Renal cortex interstitium (tissue), 15 donors: ENCODE measurements at places on chromosomes 7 and 10. TPM values are rescaled to one million over a fixed set of nuclear protein-coding genes. Genes with fewer than 3 reads are reported as not detected.

DNA sequence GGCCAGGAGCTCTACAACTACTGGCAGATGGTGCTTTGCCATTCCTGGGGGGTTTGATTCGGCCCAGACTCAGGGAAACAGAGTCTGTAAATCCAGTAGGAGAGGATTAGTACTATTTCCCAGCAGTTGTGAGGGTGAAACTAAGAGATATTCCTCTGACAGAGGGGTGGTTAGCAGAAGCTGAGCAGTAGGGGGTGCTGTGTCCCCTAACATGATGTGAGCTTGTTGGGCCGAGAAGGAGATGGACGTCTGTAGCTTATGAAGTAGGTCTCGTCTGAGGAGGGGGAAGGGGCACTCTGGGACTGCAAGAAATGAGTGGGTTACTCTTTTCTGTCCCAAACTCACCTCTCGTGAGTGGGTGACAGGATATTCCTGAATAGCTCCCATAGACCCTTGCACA, 179.2 kb upstream of the MBL2 start:
- peak; percentile 45 for DNase-seq

- no peak for DNase-seq
Measured at GRCh38 chr7:158910254-158911053, 54.1 kb downstream of the DYNC2I1 start.

DNA sequence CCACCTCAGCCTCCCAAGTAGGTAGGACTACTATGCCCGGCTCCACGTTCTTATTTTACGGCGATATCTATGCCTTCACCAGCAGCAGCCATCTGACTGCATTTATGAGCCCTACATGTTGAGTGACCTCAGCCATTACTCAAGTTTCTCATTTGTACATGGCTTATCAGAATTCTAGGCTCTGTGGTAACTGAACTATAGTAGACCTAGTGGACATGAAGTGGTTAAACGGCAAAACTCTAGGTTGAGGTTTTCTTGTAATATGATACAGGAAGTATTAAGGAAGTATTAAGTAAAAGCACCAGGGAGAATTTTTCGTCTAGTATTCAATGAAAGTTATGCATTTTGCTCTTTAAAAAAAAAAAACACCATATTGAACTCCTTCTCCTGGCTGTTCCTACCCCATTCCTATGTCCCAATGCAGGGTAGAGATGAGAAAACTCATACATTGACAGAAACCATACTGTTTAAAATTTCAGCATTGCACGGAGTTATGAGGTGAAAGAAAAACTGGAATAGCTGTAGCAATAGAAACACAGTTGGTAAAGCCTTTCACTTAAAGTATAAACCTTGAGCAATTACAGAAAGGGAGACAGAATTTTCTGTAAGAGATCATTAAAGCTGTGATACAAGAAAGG, 39.8 kb upstream of the EPC1 start:
- no peak for DNase-seq

Gene CACNB2
- polyA plus RNA-seq = 8.4 TPM

DNA sequence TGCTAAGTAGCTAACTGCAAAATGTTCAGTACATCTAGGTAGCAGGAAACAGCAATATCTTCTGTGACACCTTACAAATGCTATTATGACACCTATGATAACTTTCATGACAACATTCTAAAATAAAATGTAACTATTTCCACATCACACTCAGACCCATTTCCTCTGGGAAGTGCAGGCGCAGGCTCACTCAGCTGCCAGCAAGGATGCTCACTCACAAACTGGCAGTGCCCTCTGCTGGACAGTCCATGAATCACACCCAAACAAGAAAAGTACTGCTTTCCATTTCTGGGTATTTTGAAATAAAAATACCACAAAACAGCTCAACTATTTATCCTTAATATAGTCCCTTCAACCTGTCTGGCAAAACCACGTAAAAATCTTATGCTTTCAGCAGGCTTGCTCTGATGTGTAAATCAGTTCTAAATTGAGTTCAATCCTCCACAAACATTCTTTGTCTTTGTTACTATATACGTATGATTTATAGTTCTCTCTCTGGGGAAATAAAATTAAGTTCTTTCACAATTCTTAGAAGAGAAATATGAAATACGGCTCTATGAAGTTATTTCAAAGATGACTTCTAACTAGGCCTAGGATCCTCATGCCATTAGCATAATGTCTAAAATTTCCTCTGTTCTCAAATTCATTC, 176.6 kb downstream of the PARD3 start:
- peak; percentile 74 for DNase-seq

GRCh38 chr7:92634205-92634604, 44.0 kb upstream of the FAM133B start:
- DNase-seq = no peak

- no peak for DNase-seq
Measured at GRCh38 chr10:10589540-10590303, 427.9 kb upstream of the CELF2 start.

Gene PTPN20
- polyA plus RNA-seq = 6.1 TPM

DNA sequence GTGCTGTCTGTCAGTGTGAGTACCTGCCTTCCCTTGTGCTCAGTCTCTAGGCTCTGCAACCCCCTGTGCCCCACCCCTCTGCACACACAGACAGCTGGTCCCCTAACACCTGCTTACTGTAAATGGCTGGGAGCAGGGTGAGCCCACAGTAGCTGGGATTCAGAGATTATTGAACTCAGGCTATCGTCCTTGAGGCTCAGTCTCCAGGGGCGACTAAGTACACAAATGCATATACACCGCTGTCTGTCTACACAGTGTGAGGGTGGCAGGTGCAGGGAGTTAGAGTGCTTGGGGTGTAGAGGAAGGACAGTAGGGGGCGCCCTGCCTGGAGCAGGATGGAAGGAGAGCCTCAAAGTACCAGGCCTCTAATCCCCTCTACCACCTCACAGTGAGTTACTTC, 12.9 kb downstream of the UPP1 start:
- DNase-seq = no peak

DNA sequence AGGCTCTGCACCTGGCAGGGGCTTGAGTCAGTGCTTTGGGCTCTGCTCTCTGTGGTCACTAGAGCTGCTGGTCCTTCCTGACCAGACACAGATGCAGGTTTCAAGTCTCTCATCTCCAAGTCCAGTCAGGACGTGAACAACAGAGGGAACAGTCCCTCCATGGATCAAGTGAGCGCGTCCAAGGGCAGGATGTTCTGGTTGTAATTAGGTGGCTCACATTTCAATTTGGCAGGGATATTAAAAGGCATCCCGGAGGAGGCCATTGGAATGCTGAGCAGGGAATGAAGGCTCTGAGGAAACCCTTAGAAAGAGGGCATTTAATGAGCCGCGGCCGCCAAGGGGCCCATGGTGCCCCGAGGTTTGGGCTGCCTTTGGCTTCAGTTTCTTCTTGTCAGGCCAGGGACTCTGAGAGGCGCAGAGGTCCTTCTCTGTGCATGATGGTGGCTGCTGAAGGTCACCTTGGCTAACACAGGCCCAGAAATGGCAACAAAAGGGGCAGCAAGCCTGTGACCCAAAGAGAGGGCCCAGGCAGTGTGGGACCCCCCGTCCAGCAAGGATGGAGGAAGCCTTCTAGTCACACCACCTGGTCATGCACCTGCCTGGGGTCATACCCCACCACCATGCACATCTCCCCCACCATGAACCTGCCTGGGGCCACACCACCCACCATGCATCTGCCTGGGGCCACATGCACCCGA, 30.7 kb upstream of the INPP5A start:
- DNase-seq = no peak

GRCh38 chr7:133830081-133830480, 297.1 kb upstream of the LRGUK start:
- DNase-seq = no peak

Gene SPDYE2B
- 7.6 TPM for polyA plus RNA-seq

DNA sequence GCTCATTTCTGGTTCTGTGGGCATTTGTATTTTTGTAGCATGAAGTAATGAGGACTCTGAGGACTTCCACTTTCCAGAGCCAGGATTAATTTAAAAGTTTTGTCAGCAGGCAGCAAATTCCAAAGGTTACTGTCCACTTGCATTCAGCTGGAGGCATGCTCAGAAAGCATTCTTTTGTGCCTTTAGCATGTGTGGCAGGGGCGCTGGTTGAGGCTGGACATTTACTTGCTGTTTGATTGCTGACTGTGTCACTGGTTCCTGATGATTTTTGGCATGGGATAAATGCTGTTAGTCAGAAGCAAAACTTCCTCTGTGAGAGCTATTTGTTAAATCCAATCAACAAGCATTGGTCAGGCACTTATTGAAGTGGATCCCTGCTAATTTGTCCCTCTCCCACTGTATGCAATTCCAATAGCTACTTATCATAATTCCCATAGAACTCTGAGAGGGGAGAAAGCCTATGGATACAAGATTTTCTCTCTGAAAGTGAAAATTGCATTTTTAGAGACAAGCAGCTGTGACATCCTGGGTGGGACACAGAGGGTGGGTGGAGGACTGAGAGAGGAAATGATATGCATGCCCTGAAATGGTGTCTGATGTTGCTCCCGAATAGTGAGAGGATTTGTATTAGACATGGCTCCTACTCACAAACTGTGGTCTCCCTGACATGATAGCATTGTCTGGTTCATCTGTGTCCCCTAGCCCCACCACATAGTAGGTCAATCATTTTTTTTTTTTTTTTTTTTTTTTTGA, 161.2 kb upstream of the WDR11 start:
- DNase-seq = no peak

DNA sequence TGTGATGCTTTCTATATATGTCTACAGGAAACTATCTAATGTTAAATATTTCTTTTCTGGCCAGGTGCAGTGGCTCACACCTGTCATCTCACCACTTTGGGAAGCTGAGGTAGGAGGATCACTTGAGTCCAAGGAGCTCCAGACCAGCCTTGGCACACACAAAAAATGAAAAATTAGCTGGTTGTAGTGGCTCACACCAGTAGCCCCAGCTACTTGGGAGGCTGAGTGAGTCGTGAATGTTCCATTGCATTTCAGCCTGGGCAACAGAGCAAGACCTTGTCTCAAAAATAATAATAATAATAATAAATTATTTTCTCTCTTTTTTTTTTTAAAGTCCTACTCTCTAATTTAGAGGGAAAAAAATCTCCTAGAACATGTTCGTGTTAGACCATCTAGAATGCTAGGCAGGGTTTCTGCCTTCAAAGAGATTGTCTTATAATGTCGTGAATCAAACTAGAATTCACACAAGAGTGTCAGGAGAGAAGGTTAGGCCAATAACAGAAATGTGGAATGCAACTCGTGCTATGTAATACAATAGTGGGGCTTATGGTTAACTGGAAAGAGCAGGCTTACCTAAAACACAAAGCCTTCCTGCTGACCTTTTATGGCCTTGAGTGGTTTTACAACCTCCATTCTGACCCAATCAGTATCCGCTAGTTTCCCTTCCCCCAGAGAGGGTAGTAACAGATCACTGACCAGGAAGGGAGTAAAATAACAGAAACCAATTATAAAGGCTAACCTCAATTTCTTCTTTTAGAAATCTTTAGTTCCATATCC, 46.3 kb downstream of the MYOF start:
- no peak for DNase-seq

- DNase-seq = no peak
Measured at GRCh38 chr7:12423997-12424745, 20.5 kb upstream of the VWDE start.

Gene LAMB4
- 1.5 TPM for polyA plus RNA-seq

DNA sequence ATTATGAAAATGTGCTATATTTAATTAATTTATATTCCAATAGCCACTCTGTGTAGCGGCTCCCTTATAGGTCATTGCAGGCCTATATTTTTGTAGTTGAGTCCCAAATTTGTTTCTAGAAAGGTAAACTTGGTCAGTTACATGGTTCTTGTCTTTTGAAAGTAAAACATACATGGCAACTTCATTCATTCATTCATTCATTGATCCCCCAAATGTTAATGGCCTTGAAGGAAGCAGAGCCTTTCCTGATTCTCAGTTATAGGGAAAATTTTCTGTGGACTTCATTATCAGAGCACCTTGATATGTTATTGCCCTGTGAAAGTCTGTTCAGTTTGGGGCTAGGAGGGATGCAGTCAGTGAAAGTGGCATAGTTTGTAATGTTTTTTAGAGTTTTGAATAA, 2.9 kb downstream of the BLVRA start:
- DNase-seq = no peak

Gene GPR26
- polyA plus RNA-seq = 0.03 TPM

DNA sequence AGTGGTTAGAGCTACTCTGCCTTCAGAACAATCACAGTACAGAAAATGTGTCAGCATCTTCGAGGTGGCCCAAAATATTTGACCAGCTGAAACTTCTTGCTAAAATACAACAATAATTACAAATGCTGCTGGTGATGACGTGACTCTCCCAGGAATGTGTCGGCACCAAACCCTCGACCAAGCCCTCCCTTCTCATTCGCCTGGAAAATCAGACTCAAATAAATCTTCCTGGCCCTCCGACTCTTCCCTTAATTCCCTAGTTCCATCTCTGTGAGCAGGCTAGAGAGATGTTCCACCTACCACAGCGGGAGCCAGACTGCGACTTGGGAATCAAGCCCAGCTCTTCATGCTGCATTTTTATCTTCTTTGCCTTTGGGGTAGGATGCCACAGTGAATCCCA, 4.1 kb downstream of the PRSS2 start:
- DNase-seq = no peak

DNA sequence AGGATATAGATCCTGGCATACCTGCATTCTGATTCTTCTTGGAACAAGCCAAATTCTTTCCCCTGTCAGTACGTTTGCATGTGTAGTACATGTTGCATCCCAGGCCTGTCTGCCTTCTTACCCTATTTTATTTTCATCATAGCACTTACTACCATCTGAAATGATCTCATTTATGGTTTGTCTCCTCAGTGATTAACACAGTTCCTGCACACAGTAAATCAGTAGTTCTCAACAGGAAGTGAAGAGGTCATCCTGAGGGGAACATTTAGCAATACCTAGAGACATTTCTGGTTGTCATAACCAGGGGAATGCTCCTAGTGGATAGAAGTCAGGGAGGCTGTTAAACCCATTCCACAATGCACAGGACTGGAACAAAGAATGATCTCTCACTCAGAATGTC, 38.2 kb upstream of the SLC26A4 start:
- DNase-seq = no peak

Gene TMEM176B
- 76.2 TPM for polyA plus RNA-seq

Gene TFEC
- polyA plus RNA-seq = 37.6 TPM

Gene SPDYE5
- polyA plus RNA-seq = 2.5 TPM

DNA sequence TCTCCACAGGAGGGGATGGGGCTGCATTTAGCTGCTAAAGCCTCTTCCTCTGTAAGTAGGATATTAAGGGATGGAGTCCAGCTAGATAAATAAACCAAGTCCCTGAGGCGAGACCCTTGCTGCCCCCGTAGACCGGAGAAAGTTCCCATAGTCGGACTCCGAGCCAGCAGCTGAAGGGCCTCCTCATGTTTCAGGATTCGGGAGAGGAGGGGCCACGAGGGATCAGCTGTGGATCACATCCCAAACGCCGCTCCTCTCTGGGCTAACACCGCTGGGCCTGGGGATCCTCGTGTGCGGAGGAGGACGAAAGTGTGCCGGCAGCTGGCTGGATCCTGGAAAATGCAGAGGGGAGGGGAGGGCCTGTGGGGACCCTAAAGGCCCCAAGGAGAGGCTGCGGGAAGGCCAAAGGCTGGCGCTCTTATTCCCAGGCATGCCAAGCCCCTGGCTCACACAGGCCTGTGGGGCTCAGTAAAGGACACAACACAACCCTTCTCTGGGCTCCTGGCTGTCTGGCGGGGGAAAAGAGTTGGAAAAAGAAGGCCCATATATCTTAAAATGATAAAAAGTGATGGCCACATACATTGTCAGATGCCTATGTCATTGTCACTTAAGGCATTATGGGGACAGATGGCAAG, 82.5 kb upstream of the TMEM72 start:
- peak; percentile 45 for DNase-seq

Gene ATOH7
- polyA plus RNA-seq = 1.8 TPM
